HuH-7.5 (cell line): ENCODE measurements at places on chromosomes 7 and 10.

DNA sequence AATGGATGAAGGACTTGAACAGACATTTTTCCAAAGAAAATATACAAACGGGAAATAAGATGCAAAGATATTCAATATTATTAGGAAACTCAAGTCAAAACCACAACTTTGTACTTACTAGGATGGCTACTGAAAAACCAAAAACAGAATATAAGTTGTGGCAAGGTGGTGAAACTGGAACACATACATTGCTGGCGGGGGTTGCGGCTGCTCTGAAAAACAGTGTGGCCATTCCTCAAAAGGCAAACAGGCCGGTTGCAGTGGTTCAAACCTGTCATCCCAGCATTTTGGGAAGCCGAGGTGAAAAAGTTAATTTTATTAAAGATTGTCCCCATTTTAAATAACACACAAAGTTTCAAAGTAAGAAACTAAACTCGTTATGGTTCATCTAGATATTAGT lies 9.9 kb upstream of the ZNF713 start:
- no peak for DNase-seq

GRCh38 chr10:44439958-44440244 lies 55.0 kb upstream of the CXCL12 start:
- no peak for DNase-seq

DNA sequence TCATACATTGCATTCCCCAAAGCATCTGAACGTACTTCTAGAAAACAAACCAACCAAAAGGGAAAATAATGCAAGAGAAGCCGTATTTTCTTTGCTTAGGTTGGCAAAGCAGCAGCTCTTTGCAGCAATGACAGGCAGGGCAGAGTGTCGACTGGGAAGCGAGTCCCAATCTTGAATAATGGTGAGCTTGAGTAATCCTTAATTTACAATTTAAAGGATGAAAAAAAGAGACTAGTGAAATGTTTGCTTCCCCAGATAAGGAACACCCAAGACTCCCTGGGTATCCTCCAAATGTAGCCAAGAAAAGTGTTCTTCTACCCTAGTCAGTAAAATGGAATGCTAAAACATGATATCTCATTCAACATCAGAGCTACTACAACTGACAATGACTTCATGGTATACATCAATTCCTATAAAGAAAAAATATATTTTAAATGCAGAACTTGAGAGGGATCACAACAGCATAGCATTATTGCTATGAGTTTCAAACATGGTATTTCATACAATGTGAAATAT lies 32.0 kb downstream of the GPAM start:
- DNase-seq: no peak

GRCh38 chr7:151013733-151014497 lies 10.4 kb downstream of the ATG9B start:
- peak; percentile 94 for DNase-seq

DNA sequence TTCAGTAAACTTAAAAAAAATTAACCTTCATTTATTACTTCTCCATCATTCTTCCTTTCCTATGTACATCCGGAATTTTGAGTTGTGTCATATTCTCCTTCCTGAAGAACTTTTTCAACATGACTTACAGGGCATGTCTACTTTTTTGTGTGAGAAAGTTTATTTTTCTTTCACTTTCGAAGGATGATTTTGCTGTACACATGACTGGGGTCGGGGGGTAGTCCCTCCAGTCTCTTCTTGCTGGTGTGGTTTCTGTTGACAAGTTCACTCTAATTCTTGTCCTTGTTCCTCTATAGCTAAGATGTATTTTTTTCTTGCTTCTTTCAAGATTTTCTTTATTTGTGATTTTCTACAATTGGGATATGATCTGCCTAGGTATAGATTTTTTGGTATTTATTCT lies 55.8 kb downstream of the INPP5A start:
- DNase-seq: no peak

- DNase-seq: no peak
Observed at GRCh38 chr7:94130716-94131115, 126.6 kb upstream of the BET1 start.

DNA sequence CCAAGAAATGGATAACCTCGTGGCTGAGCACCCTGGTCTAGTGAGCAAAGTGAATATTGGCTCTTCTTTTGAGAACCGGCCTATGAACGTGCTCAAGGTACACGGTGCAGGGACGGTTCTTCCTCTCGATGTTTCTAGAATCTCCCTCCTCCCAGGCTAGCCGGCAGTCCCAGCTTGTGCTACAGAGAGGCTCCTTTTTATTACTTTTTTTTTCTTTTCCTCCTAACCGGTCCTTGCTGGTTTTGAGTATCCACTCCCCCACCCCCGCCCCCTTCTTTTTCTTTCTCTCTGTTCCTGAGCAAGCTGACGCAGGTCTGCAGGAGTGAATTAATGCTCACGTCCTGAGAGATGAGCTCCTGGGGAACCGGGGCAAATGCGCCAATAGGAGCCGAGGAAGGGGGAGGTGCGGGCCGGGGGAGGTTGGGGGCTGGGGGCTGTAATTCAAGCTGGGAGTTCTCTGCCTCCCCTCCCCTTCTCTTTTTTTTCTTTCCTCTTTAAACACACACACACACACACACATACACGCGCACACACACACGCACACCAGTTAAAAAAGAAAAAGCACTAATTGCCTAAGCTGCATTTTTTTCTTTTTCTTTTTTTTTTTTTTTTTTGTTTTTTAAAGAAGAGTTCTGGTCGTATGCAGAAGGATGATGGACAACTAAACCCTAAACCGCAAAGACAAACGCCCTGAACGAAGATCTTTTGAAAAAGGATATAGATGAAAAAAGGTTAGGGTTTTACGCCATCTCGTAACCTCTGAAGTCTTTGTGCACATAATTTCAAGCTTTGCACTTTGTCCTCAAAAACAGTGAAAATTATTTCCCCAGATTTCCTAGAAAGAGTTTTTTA lies 6.6 kb downstream of the CPA2 start:
- no peak for DNase-seq

DNA sequence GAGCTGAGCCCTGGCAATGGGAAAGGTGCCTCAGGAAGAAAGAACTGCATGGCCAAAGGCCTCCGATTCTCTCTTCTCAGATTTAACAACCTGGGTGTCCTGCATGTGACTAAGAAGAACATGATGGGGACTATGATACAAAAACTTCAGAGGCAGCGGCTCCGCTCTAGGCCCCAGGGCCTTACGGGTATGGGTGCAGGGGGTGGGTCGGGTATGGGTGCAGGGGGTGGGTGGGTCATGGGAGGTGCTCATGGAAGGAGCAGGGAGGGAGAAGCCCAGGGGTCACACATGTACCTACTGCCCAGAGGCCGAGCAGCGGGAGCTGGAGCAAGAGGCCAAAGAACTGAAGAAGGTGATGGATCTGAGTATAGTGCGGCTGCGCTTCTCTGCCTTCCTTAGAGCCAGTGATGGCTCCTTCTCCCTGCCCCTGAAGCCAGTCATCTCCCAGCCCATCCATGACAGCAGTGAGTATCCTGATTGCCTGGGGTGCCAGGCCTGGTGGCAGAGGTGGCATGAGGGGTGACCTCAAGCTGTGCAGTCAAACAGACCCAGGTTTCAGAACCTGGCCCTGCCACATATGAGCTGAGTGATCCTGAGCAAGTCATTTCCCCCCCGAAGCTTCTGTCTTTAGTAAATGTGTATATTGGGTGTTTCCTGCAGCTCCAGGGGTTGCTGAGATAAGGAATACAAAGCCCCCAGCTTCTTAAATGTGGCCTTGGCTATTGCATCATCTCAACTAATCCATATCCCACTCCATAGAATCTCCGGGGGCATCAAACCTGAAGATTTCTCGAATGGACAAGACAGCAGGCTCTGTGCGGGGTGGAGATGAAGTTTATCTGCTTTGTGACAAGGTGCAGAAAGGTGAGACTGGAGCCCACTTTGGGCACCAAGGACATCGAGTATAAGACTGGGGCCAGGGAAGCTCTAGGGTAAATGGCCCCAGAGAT lies 2.0 kb downstream of the NFKB2 start:
- DNase-seq: no peak

DNA sequence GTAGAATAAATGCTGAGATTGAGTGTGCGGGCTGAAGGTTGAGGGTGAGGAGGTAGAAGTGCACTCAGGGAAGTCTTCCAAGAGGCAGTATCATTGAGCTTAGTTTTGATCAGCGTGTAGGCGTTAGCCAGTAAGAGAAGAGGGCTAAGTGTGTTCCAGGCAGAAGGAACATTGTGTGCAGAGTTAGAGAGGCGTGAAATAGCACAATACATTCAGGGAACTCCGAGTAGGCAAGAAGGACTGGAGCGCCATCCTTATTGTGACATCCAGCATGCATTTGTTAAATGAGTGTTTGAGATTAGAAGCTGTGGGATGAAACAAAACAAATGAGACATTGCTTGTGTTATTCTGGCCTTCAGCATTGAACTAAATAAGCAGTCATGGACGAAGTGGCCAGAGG lies 140.9 kb upstream of the MKLN1 start:
- DNase-seq: no peak

GRCh38 chr10:50393784-50394467 lies 142.6 kb upstream of the ASAH2 start:
- DNase-seq: no peak

- no peak for DNase-seq
Observed at GRCh38 chr7:5702876-5703571, 78.4 kb downstream of the RNF216 start.

DNA sequence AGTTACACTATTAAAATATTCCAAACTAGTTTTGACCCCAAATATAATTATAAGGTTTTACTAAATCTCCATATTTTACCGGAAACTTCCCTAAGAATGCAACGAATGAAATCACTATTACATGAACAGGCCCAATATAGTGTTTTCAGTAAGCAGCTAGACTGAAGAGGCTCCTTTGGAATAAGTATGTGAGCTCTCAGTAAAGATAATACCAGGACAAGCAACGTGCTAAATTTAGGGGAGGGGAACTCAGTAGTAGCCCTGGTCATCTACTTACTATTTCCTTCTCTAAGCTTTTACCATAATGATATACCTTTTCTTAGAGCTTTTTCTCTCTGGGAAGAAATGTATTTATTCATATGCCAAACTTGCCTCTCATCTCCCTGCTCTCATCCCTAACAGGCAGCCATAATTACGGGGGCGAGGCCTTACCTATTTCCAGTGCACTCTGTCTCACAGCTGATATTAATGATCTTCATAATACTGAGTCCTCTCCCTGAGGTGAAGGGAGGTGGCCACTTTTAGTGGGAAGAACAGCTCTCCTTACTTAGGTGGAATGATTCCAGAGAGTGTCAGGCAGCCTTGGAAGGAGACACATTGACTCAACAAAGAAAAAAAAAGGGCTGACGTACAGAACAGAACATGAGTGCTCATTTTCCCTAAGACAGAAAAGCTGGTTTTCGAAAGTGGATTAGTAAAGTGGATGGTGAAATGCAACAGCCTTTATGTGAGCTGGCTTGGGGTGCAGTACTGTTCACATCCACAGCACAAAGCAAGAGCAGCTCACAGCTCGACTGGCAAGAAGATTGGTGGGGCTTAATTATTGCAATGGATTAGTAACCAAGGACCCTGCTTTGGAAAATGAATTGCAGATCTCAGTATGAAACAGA lies 165.4 kb downstream of the GLI3 start:
- DNase-seq: no peak

- DNase-seq: no peak
Observed at GRCh38 chr10:36507715-36508114, 617.7 kb upstream of the ANKRD30A start.

DNA sequence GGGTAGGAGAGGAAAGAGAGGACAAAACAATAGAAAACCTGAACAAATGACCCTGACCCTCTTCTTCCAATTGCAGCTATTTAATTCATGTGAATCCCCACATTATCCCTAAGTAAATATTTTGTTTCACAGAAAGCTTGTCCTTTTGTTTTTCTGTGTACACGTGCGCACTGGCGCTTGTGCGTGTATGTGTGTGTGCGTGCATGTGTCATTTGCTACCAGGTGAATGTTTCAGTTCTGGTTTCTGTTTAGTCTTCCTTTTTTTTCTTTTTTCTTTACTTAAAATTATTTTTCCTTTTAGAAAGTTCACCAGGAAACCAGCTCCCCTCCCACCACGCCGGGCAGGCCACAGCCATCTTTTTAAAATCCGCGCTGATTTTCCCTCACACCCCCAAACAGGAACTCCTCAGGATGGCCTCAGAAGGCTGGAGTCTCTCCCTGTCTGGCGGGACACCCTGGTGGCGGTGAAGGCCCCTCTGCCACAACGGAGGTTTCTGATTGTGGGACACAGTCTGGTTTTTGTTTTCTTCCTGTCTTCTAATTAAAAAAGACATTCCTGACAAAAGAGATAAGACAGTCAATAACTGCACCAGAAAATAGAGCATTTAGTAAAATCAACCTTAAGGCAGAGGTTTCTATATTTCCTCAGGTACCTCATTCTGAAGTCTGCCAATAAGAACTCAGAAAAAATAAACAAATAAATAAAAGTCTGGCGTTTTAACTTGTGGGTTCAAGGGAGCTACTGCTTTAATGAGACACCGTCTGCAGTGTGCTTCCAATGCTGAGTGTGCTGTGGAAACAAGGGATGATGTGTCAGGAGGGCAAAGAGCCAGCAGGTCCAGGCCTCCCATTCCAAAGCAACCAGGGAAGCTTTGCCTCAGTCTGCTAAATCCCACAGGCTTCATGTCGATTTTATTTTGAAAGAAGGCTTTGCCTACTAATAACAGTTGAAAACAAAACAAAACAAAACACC lies 17.4 kb downstream of the IRF5 start:
- DNase-seq: no peak

DNA sequence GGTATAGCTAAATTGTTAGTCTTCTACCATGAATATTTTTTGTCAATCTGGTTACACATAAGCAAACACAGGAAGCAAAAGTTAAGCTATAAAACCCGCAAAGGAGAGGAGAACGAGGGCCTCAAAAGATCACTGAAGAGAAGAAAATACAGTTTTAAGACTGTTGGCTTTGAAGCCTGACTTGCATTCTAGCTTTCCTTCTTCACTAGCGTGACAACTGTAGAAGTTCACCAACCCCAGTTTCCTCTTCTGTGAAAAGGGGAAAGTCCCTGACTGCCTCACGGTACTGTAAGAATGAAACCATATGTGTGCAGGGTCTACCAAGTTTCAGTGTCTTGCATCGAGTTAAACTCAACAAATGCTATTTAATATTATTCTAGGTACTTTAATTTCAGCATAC lies 7.5 kb upstream of the LRRN3 start:
- DNase-seq: no peak

GRCh38 chr10:110285501-110285900 lies 19.2 kb downstream of the SMNDC1 start:
- DNase-seq: no peak

GRCh38 chr10:14036233-14036632 lies 294.5 kb downstream of the FRMD4A start:
- DNase-seq: no peak

- no peak for DNase-seq
Observed at GRCh38 chr10:111874576-111874975, 309.0 kb downstream of the GPAM start.

- no peak for DNase-seq
Observed at GRCh38 chr7:120412139-120413050, 139.4 kb downstream of the KCND2 start.

GRCh38 chr10:122997864-122998263 lies 10.7 kb downstream of the IKZF5 start:
- DNase-seq: no peak
